ENCODE measurements at places on chromosomes 11 and 22. TPM values are rescaled to one million over a fixed set of nuclear protein-coding genes. Genes with fewer than 3 reads are reported as not detected.
A peak's percentile ranks its signal among the peaks of the same experiment; 100 is the strongest.

DNA sequence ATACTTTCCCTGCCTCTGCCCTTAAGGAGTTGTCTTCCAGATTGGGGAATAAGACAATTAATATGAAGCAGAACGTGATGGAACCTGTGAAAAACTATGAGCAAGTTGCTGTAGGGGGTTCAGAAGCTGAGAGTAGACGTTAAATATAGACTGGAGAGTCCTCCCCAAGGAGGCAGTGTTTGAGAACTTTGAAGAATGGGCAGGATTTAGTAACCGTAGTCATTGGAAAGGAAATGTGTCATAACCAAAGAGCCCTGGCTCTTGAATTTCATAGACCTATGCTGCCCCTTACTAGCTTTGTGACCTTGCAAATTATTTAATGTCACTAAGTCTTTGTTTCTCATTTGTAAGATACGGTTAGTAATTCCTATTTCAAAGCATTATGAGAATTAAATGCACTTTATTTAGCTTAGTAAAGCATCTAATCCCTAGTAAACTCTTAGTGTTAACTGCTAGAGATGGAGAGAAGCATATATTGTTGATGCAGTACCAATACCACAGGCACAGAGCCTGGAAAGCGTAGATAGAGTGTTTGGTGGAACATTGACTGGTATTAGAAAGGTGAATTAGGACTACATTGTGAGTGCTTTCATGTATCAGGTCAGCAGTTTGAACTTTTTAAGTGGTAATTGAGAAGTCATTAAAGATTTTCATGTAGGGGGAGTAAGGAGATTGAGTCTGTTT is 54.1 kb downstream of the MCAM start:
- DNase-seq, result no peak

P2RX6 gene
- 1.4 TPM for total RNA-seq

MYO7A gene
- 2.3 TPM for total RNA-seq

- DNase-seq, result no peak
Measured at GRCh38 chr11:76885390-76886097, 24.8 kb downstream of the ACER3 start.

BEST1 gene
- 2.8 TPM for total RNA-seq

PDGFB gene
- 1.8 TPM for total RNA-seq

GRCh38 chr22:45353786-45354185 is 44.1 kb downstream of the FAM118A start:
- no peak for DNase-seq

DNA sequence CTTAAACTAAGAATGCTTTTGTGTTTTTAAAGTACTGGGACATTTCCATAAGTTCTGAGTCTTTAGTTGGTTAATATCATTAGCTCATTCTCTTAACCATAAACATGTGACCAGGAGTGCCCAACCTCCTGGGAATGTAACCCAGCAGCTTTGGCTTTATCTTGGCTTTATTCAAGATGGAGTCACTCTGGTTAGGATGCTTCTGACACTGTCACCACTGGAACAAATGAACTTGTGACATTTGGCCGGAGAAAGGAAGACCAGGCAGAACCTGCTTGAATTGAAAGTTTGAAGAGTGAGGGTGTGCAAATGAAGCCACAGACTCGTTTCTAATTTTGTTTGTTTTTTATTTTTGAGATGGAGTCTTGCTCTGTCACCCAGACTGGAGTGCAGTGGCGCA is 54.6 kb downstream of the OSBP2 start:
- DNase-seq, result no peak

DNA sequence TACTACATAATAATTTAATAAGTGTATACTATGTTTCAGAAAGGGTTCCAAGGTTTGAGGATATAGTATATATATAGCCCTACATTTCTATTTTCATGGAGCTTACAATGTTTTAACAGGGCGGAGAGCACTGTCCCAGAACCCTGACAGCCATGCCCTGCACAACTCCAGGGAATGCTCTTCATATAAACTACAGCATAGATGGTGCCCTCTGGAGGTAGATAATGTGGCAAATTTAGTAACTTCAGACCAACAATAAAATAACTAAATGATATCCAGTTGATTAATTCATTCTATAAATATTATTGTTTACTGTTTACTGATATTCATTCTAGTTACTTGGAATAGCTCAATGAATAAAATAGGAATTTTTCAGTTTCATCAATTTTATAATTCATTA is 693.7 kb upstream of the CCDC179 start:
- DNase-seq, result no peak

NFRKB gene
- 19.5 TPM for total RNA-seq

DNA sequence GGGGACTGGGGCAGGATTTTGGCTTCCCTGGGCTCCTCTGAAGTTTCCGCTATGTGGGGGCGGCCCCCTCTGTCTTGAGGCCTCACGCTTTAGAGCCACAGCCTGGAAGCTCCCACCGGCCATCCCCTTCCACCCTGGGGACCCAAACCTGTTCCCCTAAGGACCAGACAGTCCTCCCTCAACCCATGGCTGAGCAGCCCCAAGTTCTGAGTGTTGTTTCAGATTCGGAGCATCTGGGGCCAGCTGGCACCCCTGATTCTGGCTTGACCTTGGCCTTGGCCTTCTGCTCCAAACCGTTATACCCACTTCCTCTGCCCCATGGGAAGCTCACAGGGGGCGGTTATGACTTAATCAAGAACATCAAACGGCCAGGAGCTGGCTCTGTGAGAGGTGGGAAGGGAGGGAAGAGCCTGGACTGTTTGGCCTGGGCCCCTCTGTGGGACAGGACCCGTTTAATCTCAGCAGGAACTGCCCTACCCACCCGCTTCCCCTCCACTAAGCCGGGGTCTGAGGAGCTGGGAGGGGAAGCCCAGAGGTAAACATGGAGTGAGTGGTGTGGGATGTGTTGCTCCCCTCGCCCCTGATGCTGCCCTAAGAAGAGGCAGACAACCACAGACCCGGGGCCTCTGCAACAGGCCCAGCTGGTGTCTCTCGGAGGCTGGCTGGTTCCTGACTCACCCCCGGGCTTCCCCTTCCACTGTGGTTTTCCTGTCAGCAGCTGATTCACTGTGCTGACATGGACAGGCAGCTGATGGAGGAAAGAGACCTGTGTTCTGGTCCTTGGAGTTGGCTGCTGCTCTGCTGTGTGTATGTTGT is 3.4 kb downstream of the CD82 start:
- peak; percentile 67 for DNase-seq

RBFOX2 gene
- total RNA-seq, result 141 TPM

CDCA5 gene
- 14.6 TPM for total RNA-seq

- peak; percentile 56 for DNase-seq
Measured at GRCh38 chr11:35247428-35247827, 108.5 kb downstream of the CD44 start.

DNA sequence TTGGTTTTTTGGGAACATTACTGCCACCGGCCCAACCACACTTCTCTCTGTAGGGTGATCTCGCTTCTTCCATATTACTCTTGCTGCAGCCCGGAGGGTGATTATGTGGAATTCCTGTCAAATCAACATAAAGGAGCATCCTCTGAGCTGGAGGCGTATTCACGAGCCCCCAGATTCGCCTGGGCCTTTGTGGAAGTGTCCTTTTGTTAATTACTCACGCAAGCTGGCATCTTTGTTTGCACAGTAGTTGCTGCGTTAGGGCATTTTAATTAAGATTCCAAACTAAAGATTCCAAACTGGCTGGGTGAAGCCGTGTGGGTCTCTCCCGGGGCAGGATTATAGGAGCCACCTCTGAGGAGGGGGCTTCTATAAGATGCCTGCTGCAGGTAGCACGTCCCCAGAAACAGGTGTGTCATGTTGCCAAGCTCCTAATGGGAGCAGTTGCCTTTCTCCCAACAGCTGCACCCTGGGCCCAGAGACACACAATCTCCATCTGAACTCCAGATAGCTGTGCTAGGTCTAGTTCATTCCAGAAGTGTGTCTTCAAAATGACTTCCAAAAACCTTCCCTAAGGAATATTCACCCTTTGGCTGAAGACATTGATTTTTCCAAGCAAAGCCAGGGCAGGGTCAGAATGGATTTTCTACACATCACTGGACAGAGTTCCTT is 40.9 kb downstream of the SHISAL1 start:
- no peak for DNase-seq

YPEL4 gene
- total RNA-seq, result 0.58 TPM

Data from mucosa of descending colon (tissue), 3 donors.